ENCODE measurements at places on chromosomes 1 and 21.

GRCh38 chr1:152626744-152627143 is 3.8 kb upstream of the LCE3A start:
- DNase-seq, result no peak

- DNase-seq, result no peak
These were observed 854 bp downstream of the CNTN2 start for GRCh38 chr1:205043866-205044265.

DNA sequence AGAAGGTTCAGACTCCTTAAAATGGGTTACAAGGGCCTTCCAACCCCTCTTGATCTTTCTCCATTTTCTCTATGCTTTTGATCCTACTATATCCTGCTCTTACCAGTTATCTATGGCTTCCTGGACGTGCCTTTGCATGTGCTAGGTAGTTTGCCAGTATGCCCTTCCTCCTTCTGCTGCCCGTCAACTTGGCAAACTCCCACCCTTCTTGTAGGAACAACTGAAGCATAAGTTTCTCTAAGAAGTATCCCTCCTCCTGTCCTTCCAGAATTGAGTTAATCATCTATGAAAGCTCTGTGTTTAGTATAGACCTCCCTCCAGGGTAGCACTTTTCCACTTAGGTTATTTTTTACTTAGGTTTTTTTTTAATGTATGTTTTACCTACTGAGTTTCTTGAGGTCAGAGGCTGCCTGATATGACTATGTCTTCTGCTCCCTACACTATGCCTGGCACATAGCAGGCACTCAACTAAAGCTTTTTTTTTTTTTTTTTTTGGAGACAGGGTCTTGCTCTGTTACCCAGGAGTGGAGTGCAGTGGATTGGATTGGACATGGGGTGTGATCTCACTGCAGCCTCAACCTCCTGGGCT is 10.0 kb upstream of the IGSF3 start:
- no peak for DNase-seq

- DNase-seq, result no peak
These were observed 44.1 kb upstream of the BCL10 start for GRCh38 chr1:85320371-85321131.

DNA sequence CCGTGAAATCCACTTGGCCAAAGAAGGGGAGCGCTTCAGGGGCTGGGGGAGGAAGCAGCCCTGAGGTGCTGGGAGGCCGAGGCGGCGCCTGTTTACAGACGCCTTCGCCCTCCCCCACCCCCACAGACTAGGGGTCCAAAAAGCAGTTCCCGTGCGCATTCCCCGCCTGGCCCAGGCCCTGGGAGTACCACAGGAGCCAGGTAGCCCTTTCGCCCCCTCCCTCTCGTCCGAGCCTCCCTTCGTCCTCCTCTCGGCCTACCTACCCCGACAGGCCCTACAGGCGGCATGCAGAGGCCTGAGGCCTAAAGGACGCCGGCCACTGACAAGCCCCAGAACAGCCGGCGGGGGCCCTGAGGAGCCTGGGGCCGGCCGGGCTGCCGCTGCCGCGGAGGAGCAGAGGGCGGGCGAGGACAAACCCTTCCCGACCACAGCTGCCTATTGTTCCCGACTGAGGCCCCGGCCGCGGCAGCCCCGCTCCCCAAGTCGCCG is 522 bp downstream of the RC3H1 start:
- DNase-seq, result peak; percentile 51

- no peak for DNase-seq
These were observed 1.0 kb downstream of the RAB7B start for GRCh38 chr1:206002160-206002559.

DNA sequence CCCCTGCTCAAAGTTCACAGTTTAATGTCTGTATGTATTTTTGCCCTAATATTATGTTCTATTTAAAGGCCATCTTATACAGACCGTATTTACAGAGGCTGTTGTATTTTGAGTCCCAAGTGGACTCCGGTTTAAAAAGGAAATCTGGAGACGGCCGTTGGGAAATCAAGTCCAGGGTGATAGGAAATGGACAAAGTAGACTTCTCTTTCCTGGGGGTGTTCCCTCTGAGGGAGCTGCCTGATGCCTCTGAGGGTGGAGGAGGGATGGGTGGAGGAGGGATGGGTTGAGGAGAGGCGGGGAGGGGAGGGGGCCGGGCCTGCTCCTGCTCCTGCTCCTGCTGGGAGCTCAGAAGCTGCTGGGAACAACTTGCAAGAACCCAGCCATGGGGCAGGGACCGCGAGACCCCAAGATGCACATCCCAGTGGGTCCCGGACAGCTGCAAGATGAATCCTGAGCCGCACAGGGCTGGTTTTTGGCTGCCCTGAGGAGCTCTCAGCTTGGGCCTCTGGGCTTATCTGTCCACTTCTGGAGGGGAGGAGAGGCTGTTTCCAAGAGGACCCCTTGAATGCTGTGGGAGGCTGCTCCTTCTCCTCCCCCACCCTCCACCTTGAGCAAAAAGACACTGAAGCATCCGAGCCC is 12.0 kb upstream of the ACTL8 start:
- DNase-seq, result no peak

GRCh38 chr1:209387969-209388329 is 195.6 kb upstream of the CAMK1G start:
- no peak for DNase-seq

- DNase-seq, result no peak
These were observed 140.6 kb downstream of the SYF2 start for GRCh38 chr1:25091658-25092057.

GRCh38 chr1:213122514-213122929 is 71.5 kb downstream of the RPS6KC1 start:
- no peak for DNase-seq

- DNase-seq, result no peak
These were observed 71.8 kb upstream of the ECE1 start for GRCh38 chr1:21362096-21362495.

- DNase-seq, result no peak
These were observed 21.9 kb upstream of the FAM3B start for GRCh38 chr21:41294548-41295231.
